ENCODE measurements at places on chromosomes 3 and 15.

DNA sequence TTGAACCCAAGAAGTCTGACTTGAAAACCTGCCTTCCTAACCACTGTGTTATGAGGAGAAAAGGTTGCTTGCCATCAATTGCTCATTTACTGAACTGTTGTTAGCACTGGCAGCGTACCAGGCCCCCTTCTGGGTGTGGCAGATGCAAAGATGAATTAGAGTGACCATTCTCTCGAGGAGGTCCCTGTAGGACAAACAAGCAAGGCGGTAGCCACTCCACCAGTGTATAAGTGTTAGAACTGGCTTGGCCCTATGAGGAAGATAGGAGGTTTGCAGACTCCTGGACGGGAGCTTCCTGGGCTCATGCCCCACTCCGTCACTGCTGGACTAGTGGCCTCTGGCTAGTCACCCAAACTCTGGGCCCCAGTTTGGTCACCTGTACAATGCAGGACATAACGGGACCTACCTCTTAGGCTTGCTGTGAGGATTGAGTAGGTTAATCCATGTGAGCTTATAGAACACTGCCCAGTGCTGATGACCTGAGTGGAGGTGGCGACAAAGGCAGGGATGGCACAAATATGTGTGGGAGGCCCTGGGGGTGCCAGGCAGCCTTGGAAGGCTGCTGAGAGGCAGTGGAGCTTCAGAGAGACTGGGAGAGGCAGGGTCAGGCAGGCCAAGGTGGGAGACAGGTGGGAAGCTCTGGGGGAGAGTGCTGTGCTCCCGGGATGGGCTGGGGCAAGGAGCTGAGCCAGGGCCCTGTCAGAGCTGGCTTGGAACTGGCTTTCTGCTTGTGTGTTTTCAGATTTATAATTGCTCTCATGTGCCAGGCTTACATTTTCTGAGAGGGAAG lies 145.9 kb downstream of the DNAJB8 start:
- no peak for DNase-seq

DNA sequence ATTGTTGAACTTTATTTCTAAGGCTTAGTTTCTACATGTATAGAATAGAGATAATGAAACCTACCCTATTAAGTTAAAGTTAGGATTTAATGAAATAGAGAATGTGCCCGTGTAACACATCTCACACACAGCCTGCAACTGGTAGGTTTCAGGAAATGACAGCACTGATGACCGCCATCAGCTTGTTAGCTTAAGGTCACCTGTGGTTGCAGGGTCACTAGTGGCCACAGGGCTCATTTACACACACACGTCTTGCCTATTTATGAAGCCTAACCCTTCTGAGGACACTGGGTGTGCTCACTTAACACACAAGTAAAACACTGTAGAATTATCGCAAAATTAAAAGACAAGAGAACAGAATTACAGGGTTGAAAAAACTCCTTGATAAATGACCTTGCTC lies 20.1 kb downstream of the CHRM5 start:
- DNase-seq: no peak

- no peak for DNase-seq
Observed at GRCh38 chr3:143977341-143978262, 6.0 kb downstream of the DIPK2A start.

DNA sequence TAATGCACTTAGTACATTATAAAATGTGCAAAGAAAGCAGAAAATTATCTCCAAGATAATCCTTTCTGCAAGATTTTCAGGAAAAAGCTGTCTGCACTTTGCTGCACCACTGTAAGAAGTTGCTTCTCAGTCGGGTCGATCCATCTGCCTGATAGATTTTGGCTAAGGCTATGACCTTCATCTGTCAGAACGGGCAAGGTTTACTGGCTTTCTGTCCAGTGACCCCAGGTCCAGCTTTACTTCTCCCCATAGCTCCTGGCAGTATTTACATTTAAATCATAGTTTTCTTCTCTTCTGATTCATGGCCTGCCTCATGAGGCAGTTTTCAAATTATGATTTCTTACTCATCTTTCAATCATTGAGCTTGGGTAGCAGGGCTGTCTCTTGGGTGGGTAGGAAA lies 422.7 kb downstream of the EPHB1 start:
- no peak for DNase-seq

- DNase-seq: no peak
Observed at GRCh38 chr3:46954178-46954577, 22.4 kb downstream of the CCDC12 start.

DNA sequence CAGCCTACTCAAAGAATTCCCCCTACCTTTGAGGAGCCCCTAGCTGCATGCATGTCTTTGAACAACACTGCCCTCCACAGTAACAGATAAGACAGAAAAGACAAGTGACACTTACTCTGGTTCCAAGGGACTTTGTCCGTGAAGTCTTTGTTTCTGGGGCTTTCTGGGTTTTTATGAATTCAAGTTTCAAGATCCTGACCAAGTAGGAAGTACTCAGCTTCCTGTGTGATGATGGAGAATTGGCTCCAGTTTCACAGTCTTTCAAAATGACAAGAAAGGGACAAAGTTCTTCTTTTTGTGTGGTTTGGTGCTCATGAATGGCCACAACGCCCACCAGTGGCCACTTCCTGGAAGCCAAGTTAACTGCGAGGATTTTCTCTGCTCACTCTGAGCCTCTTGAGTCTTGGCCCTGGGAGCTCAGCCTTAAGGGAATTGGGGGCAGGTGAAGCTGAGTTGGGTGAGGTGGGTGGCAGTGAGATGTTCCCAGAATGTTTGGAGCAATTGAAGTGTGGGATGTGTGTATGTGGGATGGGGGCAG lies at the start of gene CCR1:
CCR1 (minus strand) TSS at position 147 of the 538 bp plus-strand sequence. CDS start 4,000 bp downstream, outside the sequence.
- peak; percentile 31 for DNase-seq

DNA sequence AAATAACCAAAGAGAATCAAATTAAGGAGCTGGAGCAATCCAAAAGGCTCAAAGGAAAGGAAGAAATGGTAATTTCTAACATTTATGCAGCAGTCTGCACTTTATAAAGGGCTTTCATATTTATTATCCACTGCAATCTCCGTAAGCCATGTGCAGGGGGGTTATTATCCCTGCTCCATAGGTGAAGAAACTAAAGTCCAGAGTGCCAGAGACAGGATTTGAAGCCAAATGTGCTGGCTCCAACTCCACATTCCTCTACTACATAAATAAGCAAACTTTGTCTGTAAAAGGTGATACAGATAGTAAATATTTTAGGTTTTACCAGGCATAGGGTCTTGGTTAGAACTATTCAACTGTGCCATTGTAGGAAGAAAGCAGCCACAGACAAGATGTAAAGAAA lies 221.4 kb downstream of the MINAR1 start:
- no peak for DNase-seq

DNA sequence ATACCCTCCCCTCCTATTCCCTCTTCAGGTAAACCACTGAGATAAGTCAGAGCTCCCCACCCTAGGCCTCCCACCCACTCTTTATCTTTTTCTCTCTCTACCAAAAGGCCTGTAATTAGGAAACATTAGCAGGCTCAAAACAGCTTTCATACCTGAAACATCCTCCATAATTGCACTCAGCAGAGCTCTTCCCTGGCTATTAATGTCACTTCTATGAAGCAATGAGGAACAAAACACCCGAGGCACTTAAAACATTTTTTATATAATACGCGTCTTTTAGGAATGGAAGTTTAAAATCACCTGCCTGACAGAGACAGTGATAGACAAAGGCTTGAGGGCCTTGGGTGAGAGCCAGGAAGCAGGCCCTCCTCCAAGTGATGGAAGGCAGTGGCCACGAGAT lies 138.9 kb downstream of the EPHB1 start:
- no peak for DNase-seq

DNA sequence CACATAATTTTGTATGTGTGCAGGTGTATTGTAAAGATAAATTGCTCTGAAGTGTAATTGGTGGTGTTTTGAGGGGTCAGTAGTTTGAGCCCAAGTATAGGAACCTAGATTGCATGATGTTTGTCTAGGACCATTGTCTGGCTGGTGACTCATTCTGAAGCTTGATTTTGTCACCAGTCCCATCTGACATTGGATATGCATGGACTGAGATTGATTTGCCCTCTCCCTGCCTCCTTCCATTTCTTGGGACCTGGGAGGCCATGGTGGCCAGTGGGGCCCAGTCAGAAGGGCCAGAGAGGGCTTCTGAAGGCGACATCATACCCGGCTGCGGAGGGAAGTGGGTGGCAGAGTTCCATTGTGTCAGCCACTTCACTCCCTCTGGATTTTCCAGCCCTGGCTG lies 62.3 kb downstream of the PDIA5 start:
- no peak for DNase-seq

GRCh38 chr3:69723389-69723788 lies 15.9 kb upstream of the MITF start:
- no peak for DNase-seq

DNA sequence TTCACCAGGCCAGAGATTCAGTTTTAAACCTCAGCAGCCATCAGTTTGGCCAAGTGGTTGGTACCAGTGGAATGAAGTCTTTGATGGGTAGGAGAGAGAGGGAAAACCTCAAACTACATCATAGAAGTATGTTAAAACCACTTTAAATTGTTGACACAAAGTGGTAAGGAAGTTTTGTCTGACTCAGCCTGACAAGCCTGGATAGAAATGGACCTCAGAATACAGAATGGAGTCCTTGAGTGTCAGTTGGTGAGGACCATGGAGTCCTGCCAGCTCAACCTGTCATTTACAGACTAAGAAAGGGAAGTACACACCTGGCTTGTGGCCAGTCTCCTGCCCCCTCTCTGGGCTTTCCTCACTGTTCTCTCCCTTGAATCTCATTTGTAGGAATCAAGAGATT lies 12.1 kb downstream of the EAF1 start:
- no peak for DNase-seq

GRCh38 chr15:74364936-74365597 lies 2.4 kb downstream of the CYP11A1 start:
- DNase-seq: peak; percentile 70

DNA sequence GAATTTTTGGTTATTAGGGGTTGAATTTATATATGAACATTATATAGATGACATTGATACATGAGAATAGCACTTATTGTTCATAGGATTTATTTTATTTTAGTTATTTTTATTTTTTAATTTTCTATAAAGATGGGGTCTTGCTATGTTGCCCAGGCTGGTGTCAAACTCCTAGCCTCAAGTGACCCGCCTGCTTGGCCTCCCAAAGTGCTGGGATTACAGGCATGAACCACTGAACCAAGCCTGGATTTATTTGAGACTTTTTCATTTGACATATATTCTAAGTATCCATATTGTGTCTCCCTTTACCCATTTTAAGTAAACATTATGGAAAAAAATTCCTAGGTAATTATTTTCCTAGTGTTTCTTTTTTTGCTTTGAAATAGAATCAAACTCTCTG lies 12.5 kb downstream of the PAQR9 start:
- DNase-seq: no peak

DNA sequence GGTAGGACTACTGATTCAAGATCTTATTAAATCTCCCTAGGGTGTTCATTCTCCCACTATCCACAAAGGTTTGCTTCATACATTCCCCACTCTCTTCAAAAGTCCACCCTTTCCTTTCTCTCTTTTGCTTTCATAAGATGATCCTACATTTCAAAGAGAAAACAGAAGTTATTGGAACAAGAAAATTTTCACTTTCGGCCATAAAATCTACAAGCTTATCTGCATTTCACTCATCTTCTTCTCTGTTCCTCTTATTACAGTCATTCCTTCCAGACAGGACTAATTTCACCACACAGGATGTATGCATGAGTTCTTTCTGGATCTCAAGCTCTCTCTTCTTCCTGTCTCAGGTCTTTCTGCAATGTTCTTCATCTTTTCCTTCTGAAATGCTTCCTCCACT lies 238.7 kb downstream of the ISL2 start:
- DNase-seq: no peak

DNA sequence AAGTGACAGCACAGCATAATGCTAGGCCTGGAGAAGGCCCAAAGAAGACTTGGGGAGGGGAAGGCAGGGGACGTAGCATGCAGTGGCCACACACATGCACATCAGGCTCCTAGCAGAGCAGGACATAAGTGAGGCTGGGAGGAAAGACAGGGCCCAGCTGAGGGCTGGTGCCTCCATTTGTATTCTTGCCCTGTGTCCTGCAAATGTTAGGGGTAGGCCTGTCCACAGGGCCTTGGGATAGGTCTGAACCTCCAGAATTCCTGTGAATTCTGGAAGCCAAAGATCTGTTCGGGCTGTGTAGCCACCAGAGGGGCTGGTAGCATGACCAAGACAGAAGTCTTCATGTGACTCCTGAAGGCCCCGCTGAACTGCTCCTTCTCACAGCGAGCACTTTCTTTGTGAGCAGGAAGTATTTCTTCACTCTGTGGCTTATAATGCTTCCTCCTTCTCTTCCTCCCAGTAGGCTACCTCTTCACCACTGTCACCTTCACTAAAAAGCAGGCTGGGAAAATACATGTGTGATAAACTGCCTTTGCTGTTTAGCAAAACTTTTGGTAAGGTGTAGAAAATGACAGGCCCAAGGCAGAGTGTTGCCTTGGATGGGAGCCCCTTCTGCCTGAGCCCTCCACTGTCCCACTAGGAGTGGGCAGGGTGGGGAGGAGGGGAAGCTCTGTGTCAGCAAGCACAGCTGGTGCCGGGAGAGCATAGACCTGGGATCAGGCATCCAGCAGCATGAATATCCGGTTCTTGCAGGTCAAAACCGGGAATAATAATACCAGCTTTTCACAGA lies 8.4 kb downstream of the CERS3 start:
- no peak for DNase-seq

DNA sequence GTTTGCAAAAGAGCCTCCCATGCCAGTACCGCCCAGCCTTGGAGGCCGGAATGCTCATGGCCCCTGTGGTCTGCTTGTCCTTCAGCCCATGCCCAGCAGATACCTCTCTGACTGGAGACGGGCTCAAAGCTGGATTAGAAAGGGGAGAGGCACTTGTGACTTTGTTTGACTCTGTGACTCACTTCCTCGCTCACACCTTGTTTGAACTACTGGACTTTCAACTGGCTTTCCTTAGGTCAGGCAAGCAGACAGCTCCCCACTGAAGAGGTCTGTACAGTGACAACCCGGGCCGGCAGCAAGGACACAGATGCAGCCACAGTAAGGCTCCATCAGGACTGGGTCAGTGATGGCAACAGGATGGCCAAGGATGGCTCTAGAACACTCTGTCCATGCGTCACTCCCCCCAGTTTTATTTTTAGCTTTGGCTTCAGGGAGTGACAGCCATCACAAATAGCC lies 98.6 kb upstream of the ABHD17C start:
- DNase-seq: no peak

- DNase-seq: peak; percentile 91
Observed at GRCh38 chr15:96360581-96361308, 30.2 kb downstream of the NR2F2 start.

GRCh38 chr15:35702946-35703495 lies 157.1 kb upstream of the DPH6 start:
- DNase-seq: no peak

GRCh38 chr15:65211482-65211982 lies 259 bp upstream of the CILP start:
- no peak for DNase-seq

DNA sequence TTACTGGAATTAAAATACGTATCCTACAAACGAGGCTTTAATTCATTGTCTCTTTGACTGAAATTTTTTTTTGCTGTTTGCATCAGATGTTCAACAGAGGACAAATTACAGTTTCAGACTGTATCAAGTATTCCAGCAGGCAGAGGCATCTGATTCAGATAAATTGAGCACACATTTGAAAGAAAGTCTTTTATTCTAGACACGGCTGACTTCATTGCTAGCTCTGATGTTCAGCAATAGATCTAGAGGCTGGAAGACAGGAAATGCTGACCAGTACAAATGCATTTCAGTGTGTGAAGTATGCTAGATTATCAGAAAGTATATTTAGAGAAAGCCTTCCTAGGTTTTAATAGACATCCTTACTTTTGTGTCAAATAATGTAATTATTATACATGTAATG lies 472.2 kb downstream of the NLGN1 start:
- no peak for DNase-seq
